CMK (cell line): ENCODE measurements at places on chromosomes 12 and 14.

- no peak for DNase-seq
Observed at GRCh38 chr14:77270361-77271112, 469 bp downstream of the NGB start.

GRCh38 chr12:97493731-97494130 lies 31.1 kb downstream of the RMST start:
- no peak for DNase-seq

GRCh38 chr14:97149775-97150174 lies 352.6 kb downstream of the VRK1 start:
- DNase-seq, result no peak

DNA sequence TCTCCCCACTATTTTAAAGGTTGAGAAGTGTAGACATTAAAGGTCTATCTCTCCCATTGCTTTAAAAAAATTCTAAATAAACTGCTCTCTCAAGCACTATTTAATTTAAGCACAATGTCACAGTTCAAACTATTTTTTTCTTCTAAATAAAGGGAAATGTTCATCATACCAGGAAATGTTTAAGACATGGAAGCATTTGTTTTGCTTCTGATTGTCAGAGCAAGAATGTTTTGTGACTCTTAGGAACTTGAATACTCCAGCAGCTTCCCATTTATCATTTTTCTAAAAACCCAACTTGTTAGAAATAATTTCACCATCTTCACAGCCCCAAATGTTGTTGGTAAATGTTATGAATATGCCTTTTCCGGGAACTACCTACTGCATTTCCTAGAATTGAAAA lies 121.8 kb upstream of the NTF3 start:
- no peak for DNase-seq

- DNase-seq, result no peak
Observed at GRCh38 chr12:53265783-53266182, 2.3 kb upstream of the ESPL1 start.

- no peak for DNase-seq
Observed at GRCh38 chr14:64195199-64195598, 99.0 kb downstream of the ESR2 start.

GRCh38 chr12:101773650-101774162 lies 34.4 kb upstream of the SYCP3 start:
- peak; percentile 35 for DNase-seq

DNA sequence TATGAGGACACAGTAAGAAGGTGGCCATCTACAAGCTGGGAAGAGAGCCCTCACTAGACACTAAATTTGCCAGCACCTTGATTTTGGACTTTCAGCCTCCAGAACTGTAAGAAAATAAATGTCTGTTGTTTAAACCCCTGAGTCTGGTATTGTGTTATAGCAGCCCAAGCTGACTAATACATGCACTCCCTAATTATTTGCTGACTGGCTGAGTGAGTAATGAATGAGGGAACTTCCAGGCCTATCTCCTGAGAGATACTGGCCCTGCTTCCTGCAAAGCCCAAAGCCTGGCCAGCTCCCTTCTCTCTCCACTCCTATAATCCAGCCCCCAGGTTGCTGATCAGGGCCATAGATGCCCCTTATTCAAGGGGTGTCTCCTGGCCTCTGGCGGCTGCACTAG lies 120.0 kb upstream of the NOS1 start:
- DNase-seq, result no peak

DNA sequence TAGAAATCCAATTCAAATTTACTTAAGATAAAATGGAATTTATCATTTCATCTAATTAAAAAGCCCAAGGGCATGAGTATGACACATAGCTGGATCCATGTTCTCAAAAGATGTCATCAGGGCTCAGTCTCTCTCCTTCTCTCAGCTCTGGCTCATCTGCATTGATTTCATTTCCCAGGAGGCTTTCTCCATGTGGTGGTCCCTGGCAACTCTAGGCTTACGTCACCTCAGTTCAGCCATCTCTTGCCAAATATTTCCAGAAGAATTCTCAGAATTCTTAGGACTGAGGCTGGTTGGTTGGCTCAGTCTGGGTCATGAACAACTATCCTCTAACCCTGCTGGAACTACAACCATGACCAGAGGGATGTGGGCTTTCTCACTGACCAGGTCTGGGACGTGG lies 65.3 kb downstream of the FOS start:
- DNase-seq, result no peak

- DNase-seq, result no peak
Observed at GRCh38 chr12:48198672-48198971, 4.5 kb downstream of the OR10AD1 start.

- no peak for DNase-seq
Observed at GRCh38 chr12:95380997-95381786, 92.8 kb upstream of the METAP2 start.

DNA sequence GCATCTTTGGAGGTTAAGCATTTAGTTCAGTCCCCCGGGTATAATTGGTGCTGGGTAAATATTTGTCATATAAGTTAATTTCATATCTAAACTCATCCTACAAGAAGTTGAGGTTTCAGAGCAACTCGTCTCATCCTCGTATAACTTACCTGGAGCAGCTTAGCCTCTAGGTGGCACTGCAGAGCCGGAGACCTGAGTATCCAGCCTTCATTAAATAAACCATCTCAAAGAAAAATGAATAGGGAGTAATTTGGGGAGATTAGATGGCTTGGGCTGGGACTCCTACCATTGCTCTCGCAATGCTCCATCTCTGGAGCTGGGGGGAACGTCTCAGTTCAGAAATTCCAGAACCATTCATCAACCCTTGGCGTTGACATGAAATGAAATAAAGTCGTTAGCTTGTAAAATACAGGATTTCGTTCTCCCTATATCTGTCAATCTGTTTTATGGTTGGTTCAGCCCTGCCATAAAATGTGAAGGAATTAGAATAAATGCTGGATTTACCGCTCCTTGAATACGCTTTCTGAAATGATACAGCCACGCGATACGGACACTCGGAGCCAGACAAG lies 122.9 kb upstream of the TMEM132D start:
- no peak for DNase-seq

GRCh38 chr12:80513211-80513610 lies 69.2 kb downstream of the PTPRQ start:
- DNase-seq, result no peak

GRCh38 chr12:11777451-11777850 lies 128.0 kb downstream of the ETV6 start:
- no peak for DNase-seq

DNA sequence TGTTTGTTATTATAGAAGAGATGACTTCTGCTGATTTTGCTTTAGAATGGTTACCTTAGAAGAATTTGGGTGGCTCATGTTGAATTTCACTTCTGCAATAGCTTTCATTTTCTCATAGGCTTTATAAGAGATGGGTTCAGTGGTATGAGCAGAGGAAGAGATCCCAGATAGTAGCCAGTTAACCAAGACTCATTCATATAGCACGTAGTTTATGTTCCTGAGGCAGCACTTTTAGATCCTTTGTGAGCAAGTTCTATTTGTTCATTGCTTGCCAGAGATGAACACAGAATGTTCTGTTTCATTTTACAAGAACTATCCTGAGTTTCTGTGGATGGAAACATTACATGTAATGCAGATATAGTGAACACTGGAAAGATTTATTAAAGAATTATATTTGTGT lies 32.2 kb downstream of the RAB21 start:
- DNase-seq, result no peak

DNA sequence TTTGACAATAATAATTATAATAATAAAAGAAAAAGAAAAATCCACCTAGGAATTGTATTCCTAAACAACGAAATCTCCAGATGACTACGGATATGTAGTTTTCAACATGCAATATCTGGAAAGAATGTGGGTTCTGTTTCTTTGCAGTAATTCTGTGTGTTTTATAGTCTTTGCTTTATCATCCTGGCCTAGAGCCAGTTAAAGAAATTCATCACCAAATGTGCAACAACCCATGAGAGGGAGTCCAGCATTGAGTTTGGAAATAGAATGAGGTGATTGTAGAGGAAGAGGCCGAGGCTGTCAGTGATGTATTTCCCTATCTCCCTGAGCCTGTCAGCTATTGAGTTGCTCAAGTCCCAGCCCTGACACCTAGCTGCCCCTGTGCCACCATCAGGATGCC lies 200.5 kb upstream of the DCN start:
- DNase-seq, result no peak

DNA sequence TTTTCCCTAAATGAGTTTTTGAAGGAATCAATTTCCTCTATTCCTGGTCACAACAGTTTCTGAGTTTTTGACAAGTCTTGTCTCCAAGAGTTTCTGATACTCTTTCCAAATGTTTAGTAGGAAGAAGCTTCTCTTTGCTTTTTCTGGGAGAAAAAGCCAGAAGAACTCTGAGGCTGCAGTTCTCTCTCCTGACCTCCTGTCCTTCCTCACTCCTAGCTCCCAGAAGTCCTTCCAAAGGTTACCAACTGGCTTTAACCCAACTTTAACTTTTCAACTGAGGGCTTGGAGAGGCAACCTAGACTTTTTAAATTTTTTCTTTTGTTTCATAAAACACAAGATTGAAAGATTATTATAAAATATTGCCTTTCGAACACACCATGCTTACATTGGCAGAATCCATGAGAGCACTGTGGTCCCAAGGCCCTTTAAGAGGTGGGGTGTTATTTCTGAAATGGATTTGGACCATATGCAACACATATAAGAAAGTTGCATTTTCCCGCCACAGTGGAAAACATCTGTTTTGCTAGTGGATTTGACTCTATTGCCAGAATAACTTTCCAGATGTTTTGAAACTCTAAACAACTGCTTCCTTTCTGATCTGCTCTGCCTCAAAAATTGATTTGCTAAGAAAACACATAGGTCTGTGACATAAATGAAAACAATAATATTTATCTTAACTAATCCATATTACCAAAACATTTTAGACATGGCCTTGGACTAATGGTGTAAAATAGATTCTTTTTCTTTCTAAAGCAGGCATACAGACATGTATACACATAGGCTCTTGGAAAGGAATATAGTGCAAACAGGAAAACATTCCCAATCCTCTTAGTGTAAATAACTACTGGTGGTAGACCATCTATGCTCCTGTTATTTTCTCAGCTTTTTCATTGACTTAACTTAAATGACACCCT lies 22.3 kb upstream of the EPS8 start:
- DNase-seq, result no peak

- no peak for DNase-seq
Observed at GRCh38 chr12:63206909-63207308, 55.9 kb upstream of the AVPR1A start.

GRCh38 chr14:85934123-85934885 lies 404.4 kb downstream of the FLRT2 start:
- DNase-seq, result peak; percentile 61

- DNase-seq, result no peak
Observed at GRCh38 chr12:11202811-11203210, 16.1 kb upstream of the TAS2R42 start.

- peak; percentile 45 for DNase-seq
Observed at GRCh38 chr14:58428118-58428683, 682 bp downstream of the KIAA0586 start.

- no peak for DNase-seq
Observed at GRCh38 chr12:104734541-104735095, 223.5 kb downstream of the SLC41A2 start.

- DNase-seq, result no peak
Observed at GRCh38 chr14:71907793-71908515, 24.3 kb upstream of the RGS6 start.

GRCh38 chr14:74807853-74808545 lies 44.9 kb downstream of the YLPM1 start:
- no peak for DNase-seq

- no peak for DNase-seq
Observed at GRCh38 chr12:120640861-120641833, 721 bp downstream of the CABP1 start.

DNA sequence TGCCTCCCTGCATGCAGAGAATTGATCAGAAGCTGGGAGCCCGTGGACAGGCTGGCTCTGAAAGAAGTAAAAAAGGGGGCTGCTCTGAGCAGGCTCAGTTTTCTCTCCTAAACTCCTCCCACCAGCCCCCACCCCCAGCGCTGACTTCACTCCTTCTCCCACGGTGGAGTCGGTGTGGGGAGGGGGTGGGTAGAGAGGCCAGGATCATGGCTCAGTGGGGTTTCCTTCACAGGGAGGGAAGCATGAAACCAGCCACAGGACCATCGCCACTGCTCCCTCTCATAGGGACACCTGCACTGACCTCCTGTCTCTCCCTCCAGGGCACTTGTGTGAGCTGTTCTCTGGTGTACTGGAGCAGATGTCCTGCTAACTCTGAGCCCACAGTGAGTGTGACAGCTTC lies 78.9 kb downstream of the STAB2 start:
- no peak for DNase-seq
